Muscle of leg (tissue), 16 donors: ENCODE measurements at places on chromosomes 1 and 21. TPM values are rescaled to one million over a fixed set of nuclear protein-coding genes. Genes with fewer than 3 reads are reported as not detected.
A peak's percentile ranks its signal among the peaks of the same experiment; 100 is the strongest.

KRTAP10-2 gene
- not detected for total RNA-seq

C1orf210 gene
- not detected for total RNA-seq

DIO1 gene
- not detected for total RNA-seq

KCNJ15 gene
- 0.27 TPM for total RNA-seq

PIP5K1A gene
- total RNA-seq: 27.1 TPM

CCDC27 gene
- total RNA-seq: not detected

FCAMR gene
- not detected for total RNA-seq

FAAH gene
- total RNA-seq: 12.6 TPM

DNA sequence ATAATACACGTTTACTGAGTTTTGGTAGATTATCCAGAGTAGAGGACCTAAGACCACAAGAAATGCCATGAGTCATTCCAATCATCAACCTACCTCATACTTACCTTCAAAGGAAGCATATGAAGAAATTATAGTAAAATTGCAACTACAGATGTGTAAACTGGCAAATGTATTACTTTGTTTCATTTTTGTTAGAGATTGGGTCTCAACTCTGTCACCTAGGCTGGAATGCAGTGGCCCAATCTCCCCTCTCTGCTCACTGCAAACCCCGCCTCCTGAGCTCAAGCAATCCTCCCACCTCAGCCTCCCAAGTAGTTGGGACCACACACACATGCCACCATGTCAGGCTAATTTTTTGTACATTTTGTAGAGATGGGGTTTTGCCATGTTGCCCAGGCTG is 5.2 kb downstream of the TMCO1 start:
- DNase-seq: no peak

DNA sequence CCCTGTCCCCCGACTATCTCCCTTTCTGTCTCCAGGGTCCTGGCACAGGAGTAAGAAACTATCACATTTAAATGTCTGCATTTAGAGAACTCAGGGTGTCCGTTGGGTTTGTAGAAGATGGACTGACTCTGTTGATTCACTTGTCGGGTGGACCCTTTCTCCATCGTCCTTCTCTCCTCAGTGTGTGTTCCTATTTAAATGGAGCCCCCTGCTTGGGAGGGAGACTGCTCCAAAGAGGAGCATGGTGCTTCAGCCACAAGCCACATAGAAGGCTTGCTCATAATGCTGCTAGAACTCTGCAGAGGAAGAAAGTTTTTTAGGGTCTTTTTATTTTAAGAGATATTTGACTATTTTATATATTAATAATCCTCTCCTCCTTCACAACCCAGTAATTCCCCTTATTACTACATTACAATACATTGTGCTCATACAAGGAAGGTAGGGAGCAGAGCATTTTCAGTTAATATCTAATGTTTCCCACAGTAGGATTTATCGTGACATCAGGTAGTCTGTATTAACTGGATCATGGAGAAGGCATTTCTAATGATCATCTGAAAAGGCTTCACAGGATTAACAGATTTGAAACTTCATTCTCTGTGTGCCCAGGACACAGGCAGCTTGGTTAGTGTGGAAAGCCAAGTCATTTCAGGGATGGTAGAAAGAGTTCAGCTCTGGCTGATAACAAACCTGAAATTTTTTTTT is 13.8 kb downstream of the FGGY start:
- DNase-seq: no peak

DNA sequence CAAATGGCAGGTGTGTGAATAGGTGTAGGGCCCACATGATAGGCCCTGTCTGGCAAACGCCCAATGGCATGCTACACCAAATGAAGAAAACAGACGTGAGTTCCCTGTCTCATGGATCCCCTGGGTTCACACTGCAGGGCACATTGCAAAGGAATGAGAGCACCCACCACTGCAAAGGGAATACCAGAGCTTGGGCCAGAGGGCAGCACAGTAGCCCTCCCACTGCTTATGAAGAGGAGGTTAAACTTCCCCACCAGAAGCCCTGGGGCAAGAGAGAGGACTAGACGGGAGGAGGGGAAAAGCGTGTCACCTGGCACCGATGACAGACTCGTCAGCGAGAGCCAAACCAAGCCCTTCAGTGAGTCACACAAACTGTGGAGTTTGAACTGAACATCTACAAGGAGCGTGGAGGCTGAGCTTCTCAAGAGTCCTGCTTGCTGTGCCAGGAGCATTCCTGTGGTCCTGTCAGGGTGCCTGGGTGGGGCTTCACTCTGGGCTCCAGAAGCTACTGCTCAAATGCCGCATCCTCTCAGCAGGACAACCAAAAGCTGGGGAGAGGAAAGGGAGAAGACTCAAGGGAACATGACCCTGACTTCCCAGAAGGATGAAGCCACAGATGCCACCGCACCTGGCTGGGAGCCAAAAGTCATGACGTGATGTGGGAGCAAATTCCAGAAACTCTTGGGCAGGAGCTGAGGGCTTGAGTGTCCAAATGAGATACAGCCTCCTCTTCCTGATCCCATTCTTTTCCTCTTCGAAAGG is 61.1 kb downstream of the TOMM20 start:
- DNase-seq: peak; percentile 80

DNA sequence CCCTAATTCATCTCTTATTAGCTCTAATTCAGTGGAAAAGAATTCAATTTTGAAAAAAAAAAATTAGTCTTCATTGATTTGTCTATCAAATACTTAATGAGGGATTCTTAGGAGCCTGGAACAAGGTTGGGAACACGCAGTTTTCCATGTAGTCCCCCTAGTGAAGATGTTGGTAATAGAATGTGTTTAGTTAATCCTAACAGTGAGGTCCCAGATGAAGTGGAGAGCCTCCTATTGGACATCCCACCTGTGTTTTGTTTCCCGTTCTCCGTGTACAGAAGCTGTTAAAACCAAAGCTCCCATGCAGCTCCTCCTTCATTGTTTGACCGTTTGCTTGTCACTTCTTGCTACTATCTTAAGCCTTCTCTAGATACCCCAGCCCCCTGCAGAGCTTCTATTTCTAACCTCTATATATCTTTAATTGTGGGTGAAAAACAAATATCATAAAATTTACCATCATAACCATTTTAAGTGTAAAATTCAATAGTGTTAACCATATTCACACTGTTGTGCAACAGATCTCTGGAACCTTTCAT is 67.5 kb downstream of the PCNX2 start:
- no peak for DNase-seq

- no peak for DNase-seq
Measured at GRCh38 chr1:22817462-22817861, 106.8 kb downstream of the EPHB2 start.

DNA sequence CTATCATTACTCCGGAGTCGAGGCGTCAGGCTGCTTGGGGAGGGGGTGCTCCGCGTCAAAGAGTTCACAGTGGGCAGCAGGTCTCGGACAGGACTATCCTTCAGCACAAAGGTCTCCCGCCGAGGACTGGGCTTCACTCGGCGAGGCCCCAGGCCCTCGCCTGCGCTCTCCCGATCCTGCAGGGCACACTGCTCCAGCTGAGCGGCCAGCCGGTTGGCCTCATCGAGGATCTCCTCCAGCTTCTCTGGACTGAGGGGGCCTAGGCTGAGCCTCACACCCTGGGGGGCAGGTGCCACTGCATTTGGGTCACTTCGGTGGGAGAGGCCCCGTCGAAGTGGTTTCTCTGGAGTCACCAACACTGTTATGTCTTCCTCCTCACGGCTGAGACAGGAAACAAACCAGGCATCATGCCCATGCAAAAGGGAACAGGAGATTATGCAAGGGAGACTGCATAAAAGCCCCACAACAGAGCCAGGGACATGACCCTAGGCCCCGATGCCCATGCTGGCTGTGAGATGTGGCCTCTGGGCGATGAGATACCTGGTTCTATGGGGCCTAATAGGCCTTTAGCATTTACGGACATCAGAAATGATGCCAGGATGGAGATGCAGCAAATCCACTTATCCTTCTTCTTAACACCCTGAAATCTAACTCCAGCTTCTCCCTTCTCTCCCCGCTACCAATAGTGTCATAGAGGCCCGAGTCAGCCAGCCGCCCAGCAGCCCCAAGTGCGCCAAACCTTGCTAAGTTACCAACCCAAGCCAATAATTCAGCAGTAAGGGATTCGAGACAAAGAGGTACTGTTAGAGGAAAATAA is 1.1 kb downstream of the PSRC1 start:
- DNase-seq: no peak

DNA sequence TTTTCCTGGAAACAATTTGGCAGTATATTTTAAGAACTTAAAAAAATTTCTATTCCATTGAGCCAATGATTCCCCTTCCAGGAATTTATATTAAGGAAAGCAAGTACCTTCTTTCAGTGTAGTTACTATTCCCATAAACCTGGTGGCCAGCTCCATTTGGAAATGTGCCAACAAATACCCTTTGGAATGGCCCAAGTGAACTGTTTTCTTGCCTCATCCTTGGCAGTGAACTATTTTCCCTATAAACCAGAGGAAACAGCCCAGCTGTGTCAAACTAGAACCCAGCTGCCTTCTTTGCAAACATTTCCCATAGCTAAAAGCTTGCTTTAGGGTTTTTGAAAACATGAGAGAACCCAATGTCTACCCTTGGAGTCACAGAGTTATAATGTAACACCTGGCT is 496.9 kb downstream of the NEGR1 start:
- DNase-seq: peak; percentile 92

DNA sequence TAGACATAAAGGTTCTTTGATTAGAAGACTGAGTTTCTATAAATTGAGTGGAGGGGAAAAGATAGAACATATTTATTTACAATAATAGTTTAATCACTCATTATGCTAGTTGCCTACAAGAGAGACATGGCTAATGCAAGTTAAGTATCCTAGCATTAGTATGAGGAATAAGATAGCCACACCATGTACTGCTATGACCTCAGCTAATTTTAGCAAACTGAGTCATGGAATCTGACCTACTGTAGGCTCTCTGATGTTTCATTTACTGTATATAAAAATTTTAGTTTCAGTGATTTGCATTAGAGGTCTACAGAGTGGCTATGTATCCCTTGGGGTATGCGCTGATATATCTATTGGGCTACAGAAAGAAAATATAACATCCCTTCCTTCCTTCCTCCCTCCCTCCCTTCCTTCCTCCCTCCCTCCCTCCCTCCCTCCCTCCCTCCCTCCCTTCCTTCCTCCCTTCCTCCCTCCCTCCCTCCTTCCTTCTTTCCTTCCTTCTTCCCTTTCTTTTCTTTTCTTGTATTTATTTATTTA is 5.8 kb downstream of the AGL start:
- DNase-seq: peak; percentile 11

DNA sequence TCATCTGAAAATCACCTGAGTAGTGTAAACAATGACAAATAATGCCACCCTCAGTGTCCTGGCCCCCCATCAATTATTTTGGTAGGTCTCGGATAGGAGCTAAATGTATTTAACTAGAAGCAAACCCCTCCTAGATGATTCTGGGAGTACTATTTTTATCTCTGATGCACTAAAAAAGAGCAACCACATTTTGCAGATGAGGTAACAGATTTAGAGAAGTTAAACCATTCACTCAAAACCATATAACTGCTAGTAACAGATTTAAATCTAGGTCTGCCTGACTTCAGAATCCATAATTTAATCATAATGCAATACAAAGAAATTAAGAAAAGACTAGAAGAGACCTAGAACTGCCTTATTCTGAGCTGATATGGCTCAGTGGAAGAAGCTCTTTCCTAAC is 17.3 kb upstream of the PTCH2 start:
- no peak for DNase-seq

GRCh38 chr1:157000686-157001085 is 44.9 kb downstream of the ARHGEF11 start:
- no peak for DNase-seq

- peak; percentile 13 for DNase-seq
Measured at GRCh38 chr1:113399062-113399583, 8.8 kb downstream of the MAGI3 start.

DNA sequence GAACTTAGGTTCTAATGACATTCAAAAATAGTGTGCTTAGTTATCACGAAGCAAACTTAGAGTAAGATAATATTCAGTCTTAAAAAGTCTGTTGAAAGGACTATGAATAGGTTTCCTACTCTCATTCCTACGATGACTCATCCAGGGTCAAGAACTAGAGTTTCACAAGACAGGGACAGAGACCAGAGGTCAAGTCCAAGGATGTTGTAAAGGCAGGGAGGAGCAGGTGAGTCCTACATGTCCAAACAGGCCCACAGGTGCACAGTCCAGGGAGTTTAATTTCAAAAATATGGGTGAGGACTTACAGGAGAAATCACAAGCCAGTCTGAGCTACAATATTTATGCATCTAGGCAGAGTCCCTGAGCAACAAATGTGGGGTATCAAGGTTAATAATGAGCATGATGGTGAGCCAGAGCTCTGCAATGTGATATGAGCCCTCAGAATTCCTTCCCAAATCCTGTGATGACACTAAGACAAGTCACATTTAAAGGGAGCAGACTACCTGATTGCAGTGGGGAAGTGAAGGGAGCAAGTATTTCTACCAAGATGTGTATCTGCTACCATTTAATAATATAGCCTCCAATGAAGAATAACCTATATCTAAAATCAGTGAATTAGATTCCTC is 100.0 kb upstream of the NRIP1 start:
- DNase-seq: no peak

DNA sequence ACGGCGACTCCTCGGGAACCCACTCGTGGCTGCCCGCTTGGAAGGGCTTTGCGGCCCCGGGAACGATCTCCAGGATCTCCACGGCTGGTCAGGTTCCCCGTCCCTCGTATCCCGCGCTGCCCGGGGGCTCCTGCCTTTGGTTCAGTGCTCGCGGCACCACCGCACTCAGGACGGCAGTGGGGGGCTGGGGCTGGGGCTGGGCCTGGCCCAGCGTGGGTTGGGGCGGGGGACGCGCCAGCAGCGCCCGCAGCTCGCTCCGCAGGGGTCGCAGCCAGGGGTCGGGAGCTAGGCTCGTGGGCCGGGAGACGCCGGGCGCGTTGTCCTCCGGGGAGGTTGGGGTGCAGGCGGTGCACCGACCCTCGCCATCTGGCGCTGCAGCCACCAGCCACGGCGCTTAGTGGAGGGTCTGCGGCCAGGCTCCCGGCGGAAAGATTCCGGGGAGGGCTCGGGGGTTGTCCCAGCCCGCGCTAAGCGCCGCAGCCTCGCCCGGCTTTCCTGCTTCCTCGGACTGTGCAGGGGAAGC is 8.9 kb downstream of the SIM2 start:
- no peak for DNase-seq

GRCh38 chr1:222124602-222125001 is 382.7 kb upstream of the DUSP10 start:
- no peak for DNase-seq

- DNase-seq: no peak
Measured at GRCh38 chr1:98437540-98437939, 224.0 kb upstream of the SNX7 start.

DNA sequence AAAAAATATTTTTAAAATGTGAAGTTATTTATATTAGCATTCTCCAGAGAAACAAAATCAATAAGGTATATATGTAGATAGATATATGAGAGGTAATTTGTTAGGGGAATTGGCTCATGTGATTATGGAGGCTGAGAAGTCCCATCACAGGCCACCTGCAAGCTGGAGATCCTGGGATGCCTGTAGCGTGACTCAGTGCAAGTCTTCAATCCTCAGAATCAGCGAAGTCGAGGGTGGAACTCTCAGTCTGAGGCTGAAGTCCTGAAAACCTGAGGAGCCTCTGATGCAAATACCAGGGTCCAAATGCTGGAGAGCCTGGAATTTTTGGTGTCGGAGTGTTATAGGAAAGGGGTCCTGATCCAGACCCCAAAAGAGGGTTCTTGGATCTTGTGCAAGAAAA is 658.5 kb downstream of the USP25 start:
- DNase-seq: no peak
